ENCODE measurements at places on chromosomes 4 and X.

DNA sequence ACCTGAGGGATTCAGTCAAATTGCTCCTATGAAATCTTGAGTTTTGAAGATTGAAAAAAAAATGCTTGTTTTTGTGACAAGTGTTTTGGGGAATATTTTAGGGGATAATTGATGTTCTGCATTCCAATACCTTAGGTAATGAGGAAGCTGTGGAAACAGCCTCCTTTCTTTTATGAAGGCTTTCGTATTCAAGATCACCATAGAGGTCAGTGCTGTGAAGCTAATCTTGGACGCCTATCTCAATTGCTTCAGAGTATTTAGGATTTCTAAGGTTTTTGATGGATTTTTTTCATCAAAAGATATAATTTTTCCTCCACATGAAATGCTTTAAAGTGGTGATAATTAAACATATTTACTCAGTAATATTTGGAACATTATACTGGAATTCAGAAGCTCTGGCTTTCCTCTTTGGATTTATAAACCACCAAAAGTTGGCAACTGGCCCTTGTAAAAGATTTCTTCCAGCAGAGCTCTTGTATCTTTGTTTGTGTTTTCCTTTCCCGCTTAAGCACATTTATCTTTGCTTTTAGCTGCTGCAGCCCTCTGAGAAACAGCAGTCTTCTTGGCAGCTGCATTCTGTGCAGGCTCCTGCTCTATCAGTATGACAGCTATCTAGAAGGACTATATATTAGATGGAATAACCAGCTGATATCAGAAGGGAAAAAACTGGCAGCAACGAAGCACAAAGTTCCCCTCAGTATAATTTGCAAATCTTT, 63.7 kb downstream of the HMGB2 start:
- DNase-seq: no peak

GRCh38 chr4:144647095-144647561, 1.2 kb downstream of the HHIP start:
- peak; percentile 29 for DNase-seq

DNA sequence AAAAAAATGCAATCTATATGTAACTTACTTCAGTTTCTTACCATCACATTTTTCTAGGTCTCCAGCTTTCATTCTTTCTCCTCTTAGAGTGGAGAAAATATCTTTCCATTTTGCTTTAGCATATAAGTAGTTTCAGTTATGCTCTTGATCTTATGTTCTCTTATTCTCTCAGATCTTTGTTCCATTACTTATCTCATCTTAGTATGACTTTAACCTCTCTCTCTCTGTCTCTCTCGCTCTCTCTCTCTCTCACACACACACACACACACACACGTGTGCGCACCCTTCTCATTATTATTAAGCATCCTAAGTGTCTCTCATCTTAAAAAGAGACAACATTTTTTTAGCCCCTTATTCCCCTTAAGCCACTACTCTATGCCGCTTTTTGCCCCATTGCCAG, 92.8 kb downstream of the FAAH2 start:
- no peak for DNase-seq

- no peak for DNase-seq
Measured at GRCh38 chr4:24880186-24880585, 32.7 kb downstream of the CCDC149 start.

- no peak for DNase-seq
Measured at GRCh38 chr4:86506591-86506990, 87.5 kb upstream of the PTPN13 start.

DNA sequence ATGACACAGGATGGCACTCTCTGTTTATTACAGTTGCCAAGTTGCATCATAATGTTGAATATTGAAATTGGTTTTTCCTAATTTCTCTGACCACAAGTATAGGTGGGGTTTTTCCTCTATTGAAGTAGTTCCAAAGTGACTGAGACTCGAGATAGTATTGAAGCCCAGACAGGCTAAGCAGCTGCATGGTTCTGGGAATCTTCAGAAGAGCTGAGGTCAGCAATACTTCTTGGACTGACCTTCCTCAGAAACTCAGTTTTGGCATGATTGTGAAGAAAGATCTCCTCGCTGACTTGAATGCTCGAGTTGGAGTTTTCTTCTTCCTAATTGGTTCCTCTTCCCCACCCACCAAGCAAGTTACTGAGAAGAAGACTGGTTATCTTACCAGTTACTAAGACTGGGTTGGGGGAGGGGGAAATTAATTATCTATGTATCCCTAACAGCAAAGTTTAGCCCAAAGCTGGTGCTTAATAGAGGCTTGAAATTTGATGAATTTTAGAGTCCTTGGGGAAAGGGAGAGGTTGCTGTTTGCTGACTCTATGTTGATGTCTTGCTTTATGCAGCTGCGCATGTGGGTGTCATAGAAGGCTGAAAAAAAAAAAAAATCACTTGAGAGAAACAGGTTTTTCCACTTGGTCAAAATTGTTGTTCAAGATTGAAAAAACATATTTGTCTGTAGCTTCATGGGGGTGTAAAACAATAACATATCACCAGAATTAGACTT, 91.1 kb downstream of the P2RY10 start:
- DNase-seq: no peak
